ENCODE measurements at places on chromosomes 5 and 9.
A peak's percentile ranks its signal among the peaks of the same experiment; 100 is the strongest.

DNA sequence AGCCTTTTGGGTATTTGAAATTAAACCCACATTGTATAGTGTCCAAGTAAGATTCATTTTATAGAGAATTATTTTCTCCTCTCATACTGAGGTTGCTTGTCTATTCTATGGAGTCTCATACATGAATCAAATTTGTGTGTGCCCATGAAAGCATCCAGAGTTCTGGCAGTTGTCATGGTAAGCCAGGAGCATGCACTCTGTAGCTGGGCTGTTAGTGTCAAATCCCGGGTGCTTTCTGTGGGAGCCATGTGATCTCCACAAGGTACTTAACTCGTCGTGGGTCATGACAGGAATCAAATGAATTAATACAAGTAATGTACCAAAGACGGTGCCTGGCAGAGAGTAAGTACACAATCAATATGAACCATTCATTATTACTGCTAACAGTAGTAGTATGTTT lies 58.7 kb downstream of the FBXL7 start:
- DNase-seq = no peak

- peak; percentile 26 for DNase-seq
Measured at GRCh38 chr9:129240581-129241211, 62.6 kb upstream of the IER5L start.

GRCh38 chr5:119063579-119064379 lies 7.1 kb upstream of the DMXL1 start:
- no peak for DNase-seq

DNA sequence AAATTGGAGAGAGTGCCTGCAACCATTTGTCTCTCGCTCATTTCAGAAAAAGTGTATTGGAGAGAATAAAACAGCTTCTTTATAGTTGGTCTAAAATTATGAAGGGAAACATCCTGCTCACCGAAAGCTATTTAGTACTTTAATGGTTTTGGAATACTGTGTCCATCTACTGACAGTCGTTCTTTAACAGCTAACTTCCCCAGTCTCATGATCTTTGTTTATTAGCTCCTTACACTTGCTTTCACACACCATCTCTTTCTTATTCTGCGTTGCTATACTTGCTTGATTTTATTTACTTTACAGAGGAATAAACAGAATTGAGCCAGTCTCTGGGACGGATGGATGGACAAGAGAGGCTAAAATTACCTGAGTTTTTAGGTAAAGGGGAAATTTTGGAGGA lies 229.3 kb downstream of the CCDC171 start:
- no peak for DNase-seq

DNA sequence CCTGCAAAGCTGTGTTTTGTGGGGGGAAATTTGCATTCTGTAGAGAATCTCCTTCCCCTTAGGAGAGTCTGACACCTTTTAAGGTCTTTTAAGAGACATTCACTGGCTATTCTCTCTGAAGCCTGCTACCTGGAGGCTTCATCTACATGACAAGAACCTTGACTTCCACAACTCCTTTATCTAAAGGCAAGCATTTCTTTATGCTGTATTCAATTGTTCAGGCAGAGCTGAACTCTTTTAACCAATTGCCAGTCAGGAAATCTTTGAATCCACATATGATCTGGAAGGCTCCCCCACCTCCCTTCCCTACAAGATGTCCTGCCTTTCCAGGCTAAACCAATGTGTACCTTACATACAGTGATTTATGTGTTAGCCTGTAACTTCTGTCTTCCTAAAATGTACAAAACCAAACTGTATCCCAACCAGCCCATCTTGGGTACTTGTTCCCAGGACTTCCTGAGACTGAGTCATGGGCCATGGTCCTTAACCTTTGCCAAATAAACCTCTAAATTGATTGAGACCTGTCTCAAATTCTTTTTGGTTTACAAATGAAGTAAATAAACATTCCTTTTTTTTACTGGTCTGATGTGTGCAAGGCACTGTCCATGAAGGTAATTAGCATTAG lies 9.9 kb downstream of the C9orf85 start:
- no peak for DNase-seq

DNA sequence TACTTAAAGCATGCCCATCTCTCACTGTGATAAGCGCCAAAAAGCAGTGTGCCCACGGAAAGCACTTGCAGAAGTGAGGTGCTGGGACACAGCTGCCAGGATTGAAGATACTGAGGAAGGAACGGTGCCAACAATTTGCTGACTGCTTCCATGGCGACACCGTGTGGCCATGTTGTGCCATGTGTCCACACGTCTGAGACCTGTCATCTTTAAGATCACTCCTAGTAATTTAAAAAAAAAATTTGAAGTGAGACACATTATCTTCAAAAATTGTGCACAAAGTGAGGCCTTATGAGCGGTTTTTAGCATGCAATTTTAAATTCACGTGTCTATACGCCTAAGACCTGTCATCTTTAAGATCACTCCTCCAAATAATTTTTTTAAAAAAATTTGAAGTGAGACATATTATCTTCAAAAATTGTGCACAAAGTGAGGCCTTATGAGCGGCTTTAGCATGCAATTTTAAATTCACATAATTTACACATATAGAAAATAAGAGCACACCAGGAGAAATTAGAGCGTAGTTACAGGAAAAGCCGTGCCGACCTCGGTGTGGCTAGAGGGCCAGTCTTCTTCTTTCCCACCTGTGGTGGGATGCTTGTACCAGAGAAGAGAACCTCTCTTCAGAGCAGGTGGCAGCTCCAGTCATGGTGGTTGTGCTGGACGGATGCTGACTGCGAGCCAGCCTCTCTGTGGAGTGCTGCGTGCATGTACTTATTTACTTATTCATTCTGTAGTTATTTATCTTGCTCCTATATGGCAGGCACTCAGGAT lies 21.4 kb upstream of the FLT4 start:
- DNase-seq = no peak

GRCh38 chr5:173715607-173716006 lies 99.2 kb upstream of the BOD1 start:
- no peak for DNase-seq

DNA sequence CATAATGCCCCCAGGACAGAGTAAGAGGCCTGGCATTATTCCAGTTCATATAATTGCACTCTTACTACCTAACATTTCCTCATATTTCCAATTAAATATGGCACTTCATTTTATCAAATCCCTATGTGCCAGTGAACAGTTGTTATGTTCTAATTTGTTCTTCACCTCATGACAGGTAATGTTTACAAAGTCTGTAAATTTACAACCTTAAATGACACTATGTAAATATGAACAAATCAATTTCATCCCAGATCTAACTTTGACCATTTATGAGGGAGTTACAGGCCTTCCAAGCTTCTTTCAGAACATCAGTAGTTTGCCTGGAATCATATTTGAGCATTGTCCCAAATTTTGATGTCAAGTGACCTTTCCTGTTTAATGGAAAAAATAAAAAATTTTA lies 592.6 kb upstream of the CDH6 start:
- no peak for DNase-seq

DNA sequence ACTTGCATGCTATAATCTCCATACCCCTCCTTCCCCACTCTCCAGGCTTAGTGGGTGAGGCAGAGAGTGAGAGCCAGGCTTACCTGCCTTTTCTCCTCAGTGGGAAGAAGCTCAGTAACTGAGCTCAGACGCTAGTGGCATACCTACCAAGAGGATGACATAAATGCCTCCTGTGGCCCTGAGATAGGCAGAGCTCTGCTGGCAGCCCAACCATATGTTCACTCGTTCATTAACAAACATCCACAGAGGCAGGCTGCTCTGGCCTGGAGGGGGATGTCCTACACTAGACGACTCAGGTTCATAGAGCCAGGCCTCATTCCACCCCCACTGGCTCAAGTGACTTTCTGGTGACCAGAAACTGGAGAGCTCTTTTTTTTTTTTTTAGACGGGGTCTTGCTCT lies 81.3 kb downstream of the THBS4 start:
- no peak for DNase-seq

DNA sequence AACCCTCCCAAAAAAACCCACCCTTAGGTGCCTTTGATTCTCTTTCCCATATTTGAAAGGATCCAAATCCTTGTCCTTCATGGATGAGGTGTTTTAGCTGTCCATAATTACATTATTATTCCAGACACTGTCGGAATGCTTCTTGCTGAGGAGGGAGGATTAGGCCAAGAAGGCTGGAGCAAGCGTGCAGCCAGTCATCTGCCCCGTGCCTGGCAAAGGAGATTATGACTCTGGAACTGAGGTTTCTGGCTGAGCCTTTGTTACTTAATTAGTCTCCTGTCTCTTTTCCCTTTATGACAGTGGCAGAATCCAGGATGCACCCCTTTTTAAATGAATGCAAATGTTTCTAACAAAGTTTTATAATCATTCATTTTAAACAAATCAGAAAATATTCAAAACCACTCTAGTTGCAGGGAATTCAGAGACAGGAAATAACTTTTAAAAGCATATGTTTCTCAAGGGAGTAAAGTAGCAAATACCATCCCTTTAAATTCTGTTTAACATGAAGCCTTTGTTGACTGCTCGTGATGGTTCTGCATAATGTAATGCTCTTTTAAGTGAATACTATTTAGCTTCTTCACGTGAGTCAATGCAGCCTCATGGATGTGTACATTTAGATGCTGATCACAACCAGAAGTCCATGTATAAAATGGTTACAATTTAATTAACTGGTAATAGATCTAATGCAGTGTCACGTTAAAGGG lies 69.8 kb downstream of the GALNT10 start:
- no peak for DNase-seq

Data from aorta (tissue), 5 donors.